ENCODE measurements at places on chromosomes 3 and 15.

DNA sequence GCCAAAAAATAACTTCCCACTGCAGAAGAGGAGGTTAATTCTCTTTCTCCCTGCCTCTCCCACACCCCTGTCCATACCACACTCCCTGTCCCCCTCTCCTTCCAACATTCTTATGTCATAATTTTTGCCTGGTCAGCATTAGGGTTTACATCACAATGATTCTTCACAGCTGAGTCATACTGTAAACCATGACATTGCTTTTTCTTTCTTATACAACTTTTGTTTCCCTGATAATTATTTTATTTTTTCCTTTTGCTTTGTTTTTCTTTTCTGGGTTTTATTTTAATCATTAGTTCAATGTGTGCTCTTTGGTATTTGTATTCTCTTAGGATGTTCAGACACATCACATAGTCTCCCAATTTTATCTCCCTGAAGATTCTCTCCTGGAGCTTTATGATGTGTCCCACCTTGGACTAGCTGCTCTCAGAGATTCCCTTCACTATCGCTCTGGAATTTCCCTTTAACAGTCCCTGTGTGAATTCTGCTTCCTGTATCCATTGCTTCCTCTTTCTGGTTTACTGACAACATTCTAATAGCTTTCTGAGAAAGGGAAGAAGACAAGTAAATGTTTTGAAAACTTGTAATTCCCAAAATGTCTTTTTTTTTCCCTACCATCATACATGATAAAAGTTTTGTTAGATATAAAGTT lies 70.7 kb downstream of the SOX2 start:
- no peak for DNase-seq

GRCh38 chr15:45664451-45664850 lies 29.6 kb downstream of the SQOR start:
- DNase-seq = peak; percentile 40

DNA sequence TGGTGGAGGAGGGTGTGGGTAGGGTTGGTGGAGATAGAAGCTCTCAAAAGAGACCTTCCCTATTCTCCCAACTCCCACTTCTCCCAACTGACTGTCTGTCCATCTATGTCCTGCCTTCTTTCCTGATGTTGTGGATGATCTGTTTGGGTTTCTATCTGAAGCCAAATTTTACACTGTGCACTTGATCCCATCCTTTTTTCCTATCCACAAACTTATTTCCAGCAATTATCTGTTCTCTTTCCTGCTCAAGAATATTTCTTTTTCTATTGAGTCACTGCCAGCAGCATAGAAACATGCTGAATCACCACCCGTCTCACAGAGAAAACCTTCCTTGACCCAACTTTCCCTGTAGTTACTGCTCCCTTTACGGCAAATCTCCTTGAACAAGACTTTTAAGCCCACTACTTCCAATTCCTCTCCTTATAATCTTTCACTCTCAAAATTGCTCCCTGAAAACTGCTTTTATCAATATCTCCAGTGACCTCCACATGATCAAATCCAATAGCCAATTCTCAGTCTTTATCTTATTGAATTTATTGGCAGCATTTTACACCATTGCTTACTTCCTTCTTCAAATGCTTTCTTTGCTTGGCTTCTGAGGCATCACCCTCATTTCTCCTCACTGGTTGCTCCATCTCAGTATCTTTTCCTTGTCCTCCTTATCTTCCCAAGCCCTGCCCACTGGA lies 141.2 kb upstream of the SLC7A14 start:
- DNase-seq = no peak

DNA sequence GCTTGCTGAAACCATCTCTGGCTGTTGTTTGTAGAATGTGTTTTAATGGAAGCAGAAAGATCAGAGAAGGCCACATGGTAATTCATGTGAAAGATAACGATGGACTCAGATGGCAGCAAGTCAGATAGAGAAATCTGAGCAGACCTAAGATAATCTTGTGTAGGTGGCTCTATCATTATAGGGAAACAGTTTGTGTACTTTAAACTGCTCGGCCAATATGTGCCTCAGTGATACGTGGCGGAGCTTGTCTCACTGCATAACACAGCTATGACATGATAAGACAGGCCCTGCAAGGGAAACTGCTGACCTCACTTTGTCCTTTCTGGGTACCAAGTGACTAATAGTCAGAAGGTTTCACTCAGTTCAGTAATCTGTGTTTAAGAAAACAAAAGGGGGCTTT lies 51.0 kb downstream of the MME start:
- peak; percentile 23 for DNase-seq

DNA sequence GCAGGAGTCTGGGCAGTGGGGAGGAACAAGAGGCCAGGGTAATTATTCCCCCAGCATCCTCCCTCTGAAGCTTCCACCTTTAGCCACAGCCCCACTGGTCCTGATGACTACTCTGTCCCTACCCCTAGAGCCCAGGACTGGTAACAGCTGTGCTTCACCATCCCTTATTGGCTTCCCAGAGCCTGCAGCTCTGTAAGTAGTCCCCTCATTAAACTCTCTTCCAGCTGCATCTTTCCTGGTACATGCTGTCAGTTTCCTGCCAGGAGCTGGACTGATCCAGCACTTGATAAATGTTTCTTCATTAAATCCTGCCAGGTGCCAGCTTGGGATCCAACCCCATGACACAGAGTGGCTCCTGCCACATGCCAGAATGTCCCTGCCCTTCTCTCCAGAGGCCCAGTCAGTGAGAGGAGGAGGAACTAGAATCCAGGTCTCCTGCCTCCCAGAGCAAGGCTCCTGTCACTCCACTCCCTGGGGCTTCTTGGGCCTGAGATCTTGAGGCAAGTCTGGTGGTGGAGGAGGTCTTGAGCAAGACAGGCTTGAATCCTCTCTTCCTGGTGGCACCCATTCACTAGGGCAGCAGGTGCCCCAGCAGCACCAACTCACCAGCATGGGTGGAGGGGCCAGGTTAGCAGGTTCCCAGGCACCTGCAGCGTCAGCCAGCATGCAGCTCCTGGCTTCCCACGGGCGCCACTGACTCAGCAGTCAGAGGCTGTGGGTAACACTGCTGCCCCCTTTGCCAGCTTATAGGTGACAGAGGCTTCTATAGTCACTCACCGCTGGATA lies 27.6 kb downstream of the FBXW12 start:
- no peak for DNase-seq

DNA sequence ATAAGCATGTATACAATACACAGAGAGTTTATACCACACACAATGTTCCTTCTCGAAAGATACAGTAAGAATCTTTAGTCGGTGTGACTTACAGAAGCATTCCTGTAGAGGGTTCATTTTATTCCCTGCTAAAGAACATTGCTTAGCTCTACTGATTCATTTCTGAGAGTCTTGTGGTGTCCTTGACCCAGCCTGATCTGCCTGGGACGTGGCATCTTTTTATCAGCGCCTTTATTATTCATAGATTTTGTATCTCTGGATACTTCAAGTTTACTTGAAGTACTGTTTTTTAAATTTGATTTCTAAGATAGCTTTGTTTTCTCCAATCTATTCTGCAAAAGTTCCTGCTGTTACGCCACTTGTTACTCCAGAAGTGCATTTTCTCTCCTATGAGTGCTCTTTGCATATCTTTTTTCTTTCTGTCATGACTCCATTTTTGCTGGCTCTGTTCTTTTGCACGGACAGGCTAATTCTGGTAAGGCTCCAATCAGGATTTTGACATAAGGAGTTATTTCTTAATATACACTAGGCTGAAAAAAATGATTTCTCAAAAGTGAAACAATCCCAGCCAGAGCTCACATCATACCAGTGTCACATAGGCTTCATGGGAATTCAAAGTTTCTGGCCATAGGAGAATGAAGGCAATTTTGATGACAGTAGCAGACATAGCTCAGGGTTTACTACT lies 114.5 kb upstream of the TNIK start:
- no peak for DNase-seq

DNA sequence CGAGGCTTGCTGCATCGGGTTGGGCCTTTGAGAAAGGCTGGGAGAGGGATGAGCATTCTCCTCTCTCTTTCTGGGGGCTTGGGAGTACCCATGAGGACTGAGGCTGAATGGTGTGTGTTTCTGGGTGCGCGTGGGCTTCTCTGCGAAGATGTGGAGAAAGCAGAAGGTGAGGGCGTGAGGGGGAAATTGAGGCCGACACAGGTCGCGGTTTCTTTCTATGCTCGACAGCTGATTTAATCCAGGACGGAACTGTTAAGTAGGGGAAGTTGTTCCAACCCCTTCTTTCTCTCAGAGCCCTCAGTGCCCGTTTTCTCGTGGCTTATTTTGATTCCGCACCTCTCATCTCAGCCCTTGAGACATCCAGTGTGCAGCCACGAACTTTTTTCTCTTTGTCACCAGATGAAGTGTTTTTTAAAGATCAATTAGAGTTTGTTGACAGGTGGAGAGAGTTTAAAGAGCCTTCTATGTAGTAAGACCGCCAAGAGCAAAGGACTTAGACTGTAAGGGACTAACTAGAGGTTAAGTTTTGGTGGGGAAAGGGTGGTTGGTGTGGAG lies 711 bp downstream of the STARD9 start:
- no peak for DNase-seq

GRCh38 chr3:40247714-40248454 lies 61.6 kb upstream of the EIF1B start:
- DNase-seq = no peak

- DNase-seq = no peak
These were observed 43.7 kb upstream of the ROPN1 start for GRCh38 chr3:124035463-124036121.

DNA sequence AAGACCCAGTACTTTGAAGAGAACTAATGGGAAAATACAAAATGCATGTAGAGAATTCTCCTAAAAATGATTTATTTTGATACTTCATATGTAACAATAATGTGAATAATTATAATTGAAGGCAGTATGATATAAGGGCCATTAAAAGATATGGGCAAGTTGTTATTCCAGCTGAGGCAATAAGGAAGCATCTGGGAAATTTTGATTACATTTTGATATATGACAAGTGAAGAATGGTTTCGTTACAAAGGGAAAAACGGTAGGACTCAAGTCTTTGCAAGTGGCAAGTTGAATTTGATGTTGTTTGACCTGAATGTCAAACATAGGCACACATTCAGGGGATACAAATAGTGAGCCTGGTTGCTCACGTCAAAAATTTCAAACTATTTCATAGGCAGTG lies 137.9 kb upstream of the TP63 start:
- DNase-seq = no peak

GRCh38 chr3:177906126-177906511 lies 630.1 kb upstream of the KCNMB2 start:
- DNase-seq = peak; percentile 72

GRCh38 chr3:180417241-180417640 lies 184.7 kb upstream of the TTC14 start:
- DNase-seq = no peak

DNA sequence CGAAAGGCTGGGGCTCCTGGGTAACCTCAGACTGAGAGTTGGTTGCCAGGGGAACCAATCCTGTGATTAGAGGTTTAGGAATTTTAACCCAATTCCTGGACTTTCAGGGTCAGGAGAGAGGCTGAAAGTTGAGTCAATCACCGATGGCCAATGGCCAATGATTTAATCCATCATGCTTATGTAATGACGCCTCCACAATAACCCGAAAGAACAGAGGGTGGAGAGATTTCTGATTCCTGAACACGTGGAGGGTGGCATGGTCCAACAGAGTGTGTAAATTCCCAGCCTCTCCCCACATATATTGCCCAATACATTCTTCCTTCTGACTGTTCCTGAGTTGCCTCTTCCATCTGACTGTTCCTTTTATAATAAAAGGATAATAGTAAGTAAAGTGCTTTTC lies 137.2 kb upstream of the CBLB start:
- DNase-seq = no peak

DNA sequence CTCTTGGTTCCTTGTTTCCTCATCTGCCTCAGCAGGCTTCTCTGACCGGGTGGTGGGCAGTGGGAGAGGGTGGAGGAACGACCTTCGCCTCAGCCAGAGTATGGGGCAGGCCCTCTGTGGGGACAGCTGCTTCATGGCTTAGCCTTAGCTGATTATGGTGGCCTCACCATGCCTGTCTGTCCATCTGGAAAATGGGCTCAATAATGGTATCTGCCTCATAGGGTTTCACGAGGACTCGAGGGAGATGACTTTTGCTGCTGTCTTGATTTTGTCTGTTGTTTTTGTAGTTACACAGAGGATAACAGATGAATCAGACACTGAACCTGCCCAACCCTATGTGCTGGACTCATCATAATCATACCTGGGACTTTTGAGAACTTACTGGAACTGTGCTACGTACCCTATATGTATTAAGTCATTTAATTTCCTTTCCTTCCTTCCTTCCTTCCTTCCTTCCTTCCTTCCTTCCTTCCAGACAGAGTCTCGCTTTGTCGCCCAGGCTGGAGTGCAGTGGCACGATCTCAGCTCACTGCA lies 46.5 kb downstream of the CDC25A start:
- DNase-seq = no peak

GRCh38 chr3:137330246-137330645 lies 372.5 kb downstream of the IL20RB start:
- no peak for DNase-seq

DNA sequence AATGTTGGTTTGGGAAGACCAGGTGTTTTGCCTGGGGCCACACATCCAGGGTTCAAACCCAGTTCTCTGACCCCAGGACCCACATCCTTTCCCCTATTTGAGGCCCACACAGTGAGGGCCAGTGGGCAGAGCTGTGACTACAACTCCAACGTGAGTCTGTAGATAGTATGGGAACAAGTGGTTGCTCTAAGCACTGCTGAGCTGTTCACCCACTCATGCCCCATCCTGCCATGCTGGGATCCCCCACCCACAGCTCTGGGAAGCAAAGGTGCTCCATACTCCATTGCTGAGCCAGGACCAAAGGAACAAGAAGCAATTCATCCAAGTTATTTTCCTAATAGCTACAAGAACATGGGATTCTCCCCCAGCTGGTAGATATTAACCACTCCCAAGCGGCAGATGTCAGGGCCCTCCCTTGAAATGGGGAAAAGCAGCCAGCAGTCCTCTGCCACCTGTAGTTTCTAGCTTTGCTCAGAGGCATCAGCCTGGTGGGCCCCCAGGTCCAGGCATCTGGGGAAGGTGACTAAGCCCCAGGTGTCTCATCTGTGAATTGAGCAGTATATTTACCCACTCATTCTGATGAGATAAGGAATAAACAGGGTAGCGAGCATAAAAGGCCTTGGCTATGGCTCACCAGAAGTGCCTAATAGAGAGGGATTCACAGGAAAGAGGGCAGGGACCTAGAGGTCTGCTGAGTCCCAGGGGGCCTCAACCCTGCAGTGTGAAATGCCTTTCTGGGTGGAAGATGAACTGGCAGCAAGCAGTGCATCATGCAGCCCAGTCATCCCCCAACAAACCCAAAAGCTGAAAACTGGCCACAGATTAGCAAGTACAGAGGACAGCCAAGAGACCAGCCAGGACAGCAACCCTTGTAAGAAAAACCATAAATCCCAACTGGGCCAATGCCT lies 33.4 kb downstream of the POC1A start:
- DNase-seq = no peak

GRCh38 chr3:72542781-72543180 lies 305.5 kb downstream of the SHQ1 start:
- no peak for DNase-seq

DNA sequence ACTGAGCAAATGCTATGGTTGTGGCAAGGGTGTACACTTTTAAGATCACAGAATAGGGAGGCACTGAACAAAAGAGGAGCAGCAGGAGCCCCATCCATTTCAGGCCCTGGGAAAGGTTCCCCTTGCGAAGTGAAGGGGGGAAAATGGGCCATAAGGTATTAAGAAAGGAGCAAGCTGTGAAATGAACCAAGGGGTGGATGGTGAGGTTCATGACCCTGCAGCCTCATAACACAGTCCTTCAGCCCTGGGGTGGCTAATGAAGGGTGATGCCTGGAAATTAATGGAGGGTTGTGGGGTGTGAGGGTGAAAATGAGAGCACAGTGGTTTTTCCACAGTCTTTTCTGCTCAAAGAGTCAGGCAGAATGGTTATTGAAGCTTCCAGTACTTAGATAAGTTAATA lies 150.1 kb downstream of the PDZRN3 start:
- DNase-seq = no peak

All from AG04449 (cell line).